ENCODE measurements at places on chromosomes 5 and 9.

DNA sequence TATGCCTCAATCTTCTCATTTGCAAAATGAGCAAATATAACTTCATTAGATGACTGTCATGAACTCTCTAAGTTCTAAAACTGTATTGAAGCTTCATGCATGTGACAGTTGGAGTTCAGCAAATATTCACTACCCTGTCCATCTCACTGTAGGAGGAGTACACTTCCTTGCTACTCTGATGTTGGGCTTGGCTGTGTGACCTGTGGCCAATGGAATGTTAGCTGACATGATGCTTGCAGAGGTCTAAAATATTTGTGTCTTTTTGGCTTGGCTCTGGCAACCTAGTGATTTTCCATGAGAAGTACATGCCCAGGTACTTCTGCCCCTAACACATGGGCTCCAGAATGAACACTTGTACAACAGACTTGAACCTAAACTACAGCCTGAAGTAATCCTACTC, 203.1 kb upstream of the ANKH start:
- no peak for DNase-seq

- no peak for DNase-seq
Measured at GRCh38 chr9:18775241-18775640, 257.8 kb downstream of the SAXO1 start.

- no peak for DNase-seq
Measured at GRCh38 chr5:171599957-171600612, 180.6 kb downstream of the FGF18 start.

- peak; percentile 37 for DNase-seq
Measured at GRCh38 chr9:97511655-97512427, 10.4 kb downstream of the TMOD1 start.

DNA sequence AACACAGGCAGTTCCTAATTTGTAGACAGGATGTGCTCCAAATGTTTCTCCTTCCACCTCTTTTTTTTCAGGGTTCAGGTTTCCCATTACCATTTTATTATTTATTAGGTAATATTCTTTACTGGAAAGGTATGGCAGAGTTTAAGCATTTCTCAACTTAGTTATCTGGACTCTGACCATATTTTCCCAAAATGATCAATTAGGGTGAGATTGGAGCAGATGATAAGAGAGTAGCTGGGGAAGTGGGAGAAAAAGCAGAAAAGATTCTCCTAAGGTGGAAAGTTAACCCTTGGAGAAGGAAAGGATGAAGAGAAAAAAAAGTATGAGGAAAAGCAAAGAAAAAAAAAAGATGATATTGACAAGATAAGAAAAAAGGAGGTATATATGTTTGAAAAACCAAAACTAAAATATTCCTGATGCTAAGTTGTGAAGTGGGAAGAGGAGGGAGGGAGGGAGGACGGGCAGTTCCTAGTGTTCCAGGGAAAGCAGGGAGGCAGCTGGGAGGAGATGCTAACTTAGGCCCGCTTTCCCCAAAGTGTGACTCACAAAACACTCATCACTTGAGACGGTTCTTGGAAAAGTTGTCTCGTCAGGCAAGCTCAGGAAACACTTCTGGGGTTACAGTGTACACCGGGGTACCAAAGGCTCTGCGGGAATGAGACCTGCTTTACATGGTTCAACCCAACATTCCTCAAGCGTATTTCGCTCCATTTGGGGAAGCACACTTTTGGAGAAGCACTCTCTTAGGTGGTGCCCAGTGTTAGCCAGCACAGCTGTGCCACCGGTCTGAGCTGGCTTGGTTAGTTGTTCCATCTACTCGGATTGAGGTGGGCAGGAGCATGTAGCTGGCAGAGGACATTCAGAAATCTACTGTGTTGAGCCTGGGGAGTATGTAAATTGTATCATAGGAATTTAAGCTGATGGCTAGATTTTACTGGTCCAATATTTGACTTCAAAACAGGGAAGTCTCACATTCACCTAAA, 35.1 kb downstream of the B4GALT1 start:
- no peak for DNase-seq

GRCh38 chr5:28344836-28345433, 1306.5 kb upstream of the CDH9 start:
- DNase-seq = peak; percentile 71

Measured in DMS153 (cell line).